ENCODE measurements at places on chromosomes 7 and 10.

DNA sequence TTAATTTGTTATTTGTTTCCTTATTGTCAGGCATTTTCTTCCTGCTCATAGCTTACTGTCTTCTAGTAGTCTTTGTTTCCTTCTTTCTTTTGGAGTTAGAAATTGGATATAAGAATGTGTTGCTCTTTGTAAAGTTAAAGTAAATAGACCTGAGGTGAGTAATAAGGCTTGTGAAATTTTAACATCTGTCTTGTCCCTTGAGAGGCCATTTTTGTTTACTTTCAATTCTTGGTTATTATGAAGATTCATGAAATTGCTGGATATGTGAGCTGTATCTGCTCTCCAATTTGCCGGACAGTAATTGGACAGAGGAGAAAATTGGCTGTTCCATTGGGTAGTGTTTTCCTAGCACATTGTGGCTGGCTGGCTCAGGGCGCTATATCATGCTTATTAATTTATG is 260.7 kb downstream of the EXOC4 start:
- no peak for DNase-seq

GRCh38 chr10:20142311-20142710 is 326.1 kb downstream of the PLXDC2 start:
- no peak for DNase-seq

- DNase-seq = no peak
Measured at GRCh38 chr7:45001826-45002225, 1.8 kb downstream of the CCM2 start.

GRCh38 chr7:5477723-5478531 is 54.3 kb upstream of the TNRC18 start:
- no peak for DNase-seq

DNA sequence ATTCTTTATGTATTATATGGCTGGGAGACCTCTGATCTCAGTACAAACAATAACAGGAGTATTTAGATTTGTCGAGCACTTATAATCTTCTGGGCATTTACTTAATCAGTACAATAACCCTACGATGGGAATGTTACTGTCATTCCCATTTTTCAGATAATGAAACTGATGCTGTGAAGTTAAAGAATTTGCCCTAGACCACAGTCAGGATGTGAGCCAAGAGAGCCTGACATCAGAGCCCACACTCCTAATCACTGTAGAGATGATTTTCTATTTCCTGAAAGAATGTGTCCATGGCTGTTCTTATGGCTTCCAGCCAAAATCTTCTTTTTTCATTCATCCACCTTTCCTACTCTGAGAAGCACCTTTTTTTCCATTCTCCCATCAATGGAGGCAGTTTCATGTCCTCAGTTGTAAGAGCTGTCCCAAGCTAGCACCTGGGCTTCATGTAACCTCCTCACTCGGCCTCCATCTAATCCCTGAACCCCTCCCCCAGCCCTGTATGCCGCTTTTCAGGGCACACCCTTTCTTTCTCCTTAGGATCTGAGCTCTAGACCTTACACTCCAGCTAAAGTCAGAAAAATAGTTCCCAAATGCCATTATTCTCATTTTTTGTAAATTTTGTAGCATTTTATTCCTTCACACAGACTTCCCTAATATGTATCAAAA is 12.2 kb upstream of the CAV1 start:
- DNase-seq = no peak

- DNase-seq = no peak
Measured at GRCh38 chr7:26188957-26189541, 11.5 kb downstream of the HNRNPA2B1 start.

DNA sequence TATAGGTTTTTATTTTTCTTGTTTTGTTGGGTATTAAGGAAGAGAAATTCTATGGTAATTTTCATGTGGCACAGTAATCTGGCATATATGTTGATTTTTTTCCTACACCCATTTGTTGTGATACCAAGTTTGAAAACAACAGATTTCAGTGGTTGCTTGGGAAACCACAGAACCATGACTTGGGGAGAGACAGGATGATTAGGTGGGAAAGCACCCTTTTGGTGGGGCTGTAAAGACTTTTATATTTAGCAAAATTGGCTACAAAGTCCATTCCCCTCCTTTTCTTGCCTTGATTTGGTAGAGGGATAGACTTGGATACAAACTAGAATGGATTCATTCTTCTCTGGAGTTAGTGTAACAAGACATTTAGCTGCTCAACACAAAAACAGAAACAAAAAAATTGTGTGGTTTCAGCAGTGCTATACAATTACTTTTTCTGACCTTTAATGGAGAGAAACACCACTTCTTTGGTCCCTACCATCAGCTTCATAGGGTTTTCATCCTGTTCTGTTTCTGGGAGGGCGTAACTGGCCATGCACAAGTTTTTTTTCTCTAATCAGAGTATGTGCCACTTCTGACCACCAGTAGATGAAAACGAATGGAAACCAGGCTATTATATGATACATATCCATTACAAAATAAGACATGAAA is 52.7 kb downstream of the FIGNL1 start:
- DNase-seq = no peak

GRCh38 chr7:43112459-43112940 is at the start of gene HECW1:
TSS of gene HECW1 (plus strand) at chr7:43112647. CDS start at chr7:43243906, 131,259 bp downstream.
- no peak for DNase-seq

DNA sequence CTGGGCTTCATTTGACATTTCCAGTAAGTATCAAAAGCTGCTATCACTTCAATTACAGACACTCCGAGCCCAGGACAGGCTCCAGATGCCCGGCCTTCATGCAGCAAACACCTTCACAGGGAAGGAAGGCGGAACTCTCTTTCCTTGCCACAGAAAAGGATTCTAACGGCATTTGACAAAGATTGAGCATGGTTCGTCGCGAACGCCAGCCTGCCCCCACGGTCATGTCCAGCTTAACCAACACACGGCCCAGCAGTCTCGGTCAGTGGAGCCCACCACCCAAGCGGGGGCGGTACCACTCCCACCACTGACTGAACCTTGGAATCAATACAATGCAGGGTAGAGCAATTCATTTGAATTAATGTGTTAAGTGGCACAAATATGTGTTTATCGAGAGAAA is 607.2 kb downstream of the DNAJB6 start:
- no peak for DNase-seq

GRCh38 chr7:42332605-42333222 is 95.7 kb upstream of the GLI3 start:
- DNase-seq = no peak

DNA sequence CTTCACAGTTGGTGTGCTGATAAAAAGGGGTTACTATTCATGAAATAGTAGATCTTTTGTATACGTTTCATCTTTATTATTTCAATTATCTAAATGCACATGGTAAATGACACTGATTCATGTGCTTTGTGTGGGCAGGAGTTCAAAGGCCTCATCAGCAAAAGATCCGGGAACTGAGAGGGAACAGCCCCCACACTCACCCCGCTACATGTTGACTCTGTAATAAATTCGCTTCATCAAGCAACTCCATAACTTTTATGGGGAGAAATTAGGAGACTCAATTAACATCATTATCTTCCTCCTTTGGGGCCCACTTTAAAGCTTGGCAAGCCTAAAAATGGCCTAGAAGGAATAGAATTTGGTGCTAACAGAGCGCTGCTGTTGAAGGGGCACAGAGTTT is 250.7 kb upstream of the BMPER start:
- DNase-seq = no peak

DNA sequence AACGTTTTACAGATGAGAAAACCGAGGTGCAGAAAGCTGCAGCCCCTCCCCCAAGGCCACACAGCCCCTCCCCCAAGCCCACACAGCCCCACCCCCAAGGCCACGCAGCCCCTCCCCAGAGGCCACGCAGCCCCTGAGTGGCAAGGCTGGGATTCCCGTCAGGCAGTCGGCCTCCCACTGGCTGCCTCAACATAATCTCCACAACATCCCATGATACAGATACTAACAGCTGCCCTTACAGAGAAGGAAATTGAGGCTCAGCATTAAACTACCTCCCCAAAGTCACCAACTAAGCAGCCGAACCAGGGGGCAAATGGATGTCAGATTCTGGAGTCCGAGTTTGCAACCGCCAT is 15.9 kb downstream of the SH3PXD2A start:
- no peak for DNase-seq

- DNase-seq = no peak
Measured at GRCh38 chr7:112192236-112193154, 13.7 kb downstream of the DOCK4 start.

- DNase-seq = no peak
Measured at GRCh38 chr7:14144538-14144937, 155.1 kb upstream of the ETV1 start.

DNA sequence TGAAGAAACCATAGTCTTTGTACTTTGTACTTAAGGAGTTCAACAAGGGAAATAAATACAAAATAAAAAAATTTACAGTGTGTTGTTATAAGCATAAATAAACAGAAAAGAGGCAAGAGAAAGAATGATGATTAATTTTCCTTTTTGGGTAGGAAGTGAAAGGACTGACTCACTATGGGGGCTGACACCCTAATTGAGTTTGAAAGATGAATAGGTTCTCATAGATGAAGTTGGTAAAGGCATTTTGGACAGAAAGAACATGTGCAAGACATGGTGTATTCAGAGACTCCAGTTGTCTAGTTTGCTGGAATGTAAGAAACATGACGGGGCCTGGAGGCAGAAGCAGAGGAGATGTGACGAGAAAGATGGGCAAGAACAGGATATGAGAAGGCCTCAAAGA is 83.7 kb downstream of the VPS50 start:
- DNase-seq = no peak

DNA sequence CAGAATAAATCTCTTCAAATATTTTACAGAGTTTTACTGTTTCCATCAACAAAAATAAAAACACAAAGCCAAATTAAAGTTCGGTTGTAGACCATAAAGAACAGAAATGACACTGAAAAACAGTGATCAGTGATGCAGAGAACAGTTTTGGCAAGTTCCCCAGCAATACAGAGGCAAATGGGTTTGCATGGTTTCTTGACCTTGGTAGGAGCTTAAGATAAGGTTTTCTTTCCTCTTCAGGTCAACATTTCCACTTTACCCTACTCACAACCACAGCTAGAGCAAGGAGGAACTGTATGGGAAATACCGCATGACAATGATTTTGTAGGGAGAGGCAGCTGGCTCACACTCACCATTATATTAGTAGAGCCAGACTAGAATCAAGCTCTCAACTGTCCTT is 199.5 kb downstream of the SH2D4B start:
- DNase-seq = no peak

DNA sequence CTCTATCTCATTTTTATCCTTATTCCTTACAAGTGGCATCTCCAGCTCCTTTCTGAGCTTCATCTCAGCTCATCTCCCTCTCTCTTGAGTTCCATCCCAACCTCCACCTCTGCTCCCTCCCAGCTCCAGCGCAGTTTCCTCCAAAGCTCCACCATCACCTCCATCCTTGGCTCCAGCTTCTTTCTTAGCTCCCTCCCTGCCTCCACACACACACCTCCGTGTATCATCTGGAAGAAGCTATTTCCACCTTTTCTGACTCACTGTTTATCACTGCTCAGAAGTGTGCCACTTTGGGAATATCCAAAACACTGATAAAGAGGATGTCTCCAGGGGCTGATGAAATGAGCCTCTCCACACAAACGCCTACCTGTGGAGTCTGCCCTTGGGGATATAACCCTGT is 481.4 kb downstream of the PTPRN2 start:
- DNase-seq = no peak
